Lung microvascular endothelial cell (primary cell): ENCODE measurements at places on chromosomes 11 and 22. TPM values are rescaled to one million over a fixed set of nuclear protein-coding genes. Genes with fewer than 3 reads are reported as not detected.

Gene SPTBN2
- total RNA-seq = 17.9 and 20.0 TPM in 2 replicates

Gene GRAMD1B
- total RNA-seq = 2.6 and 6.3 TPM in 2 replicates

Gene SLC17A6
- not detected in 2 replicates for total RNA-seq

Gene METTL15
- total RNA-seq = 6.9 and 7.6 TPM in 2 replicates

Gene VPS11
- total RNA-seq = 17.0 and 23.4 TPM in 2 replicates

Gene MFNG
- total RNA-seq = 89.8 and 137 TPM in 2 replicates

Gene SHANK3
- 7.6 and 11.5 TPM in 2 replicates for total RNA-seq

Gene PRMT3
- 8.5 TPM in 2 replicates for total RNA-seq

Gene TTC36
- 0.44 and 1.6 TPM in 2 replicates for total RNA-seq

Gene ACTN3
- under 0.01 TPM in 1 of 2 replicates, not detected in the other for total RNA-seq

Gene TPH1
- total RNA-seq = under 0.01 TPM in 1 of 2 replicates, not detected in the other

Gene LMO2
- total RNA-seq = 57.8 and 78.4 TPM in 2 replicates

- peak; percentile 46 for DNase-seq
These were observed 57.5 kb downstream of the RPUSD4 start for GRCh38 chr11:126153972-126154371.

GRCh38 chr11:33388793-33389525, 131.8 kb downstream of the HIPK3 start:
- no peak for DNase-seq

DNA sequence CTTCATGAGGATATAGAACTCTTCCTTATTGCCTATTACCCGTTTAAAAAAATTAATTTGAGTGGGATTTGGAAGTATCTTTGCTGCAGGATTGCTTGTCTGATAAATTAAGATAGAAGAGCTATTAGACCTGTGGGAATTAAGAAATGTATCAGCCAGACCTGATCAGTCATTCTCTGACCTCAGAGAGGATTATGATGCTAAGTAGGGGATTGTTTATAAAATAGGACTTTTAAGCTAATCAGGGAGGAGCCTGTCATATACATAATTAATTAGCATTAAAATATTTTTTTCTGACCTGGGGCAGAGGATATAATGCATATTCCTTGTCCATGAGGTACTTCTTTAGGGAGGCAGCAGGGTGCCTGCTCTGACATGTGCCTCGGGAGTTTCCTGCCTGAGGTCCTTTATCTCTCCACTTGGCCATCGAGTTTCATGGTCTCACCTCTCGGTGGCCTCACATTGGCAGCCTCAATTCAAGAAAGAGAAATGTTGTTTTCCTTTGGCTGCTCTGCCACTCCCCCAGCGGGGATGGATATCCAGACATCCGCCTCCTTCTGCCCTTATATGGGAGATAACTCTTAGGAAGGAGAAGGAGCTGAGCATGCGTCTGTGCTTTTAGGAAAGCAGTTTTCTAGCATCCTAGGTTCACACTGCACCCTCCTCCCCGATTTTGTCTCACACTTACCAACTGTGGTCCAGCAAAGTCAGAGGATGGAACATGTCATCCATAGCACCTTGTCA, 41.1 kb downstream of the DIXDC1 start:
- DNase-seq = peak; percentile 79

- DNase-seq = no peak
These were observed 1421.9 kb downstream of the BRD1 start for GRCh38 chr22:48405741-48406140.

- DNase-seq = peak; percentile 64
These were observed 20.7 kb downstream of the ELF5 start for GRCh38 chr11:34492806-34493414.

- no peak for DNase-seq
These were observed 3.9 kb upstream of the GCAT start for GRCh38 chr22:37803639-37804351.

GRCh38 chr11:13920756-13921155, 41.8 kb upstream of the SPON1 start:
- no peak for DNase-seq

GRCh38 chr11:10044618-10045017, 249.4 kb downstream of the SBF2 start:
- DNase-seq = peak; percentile 5

DNA sequence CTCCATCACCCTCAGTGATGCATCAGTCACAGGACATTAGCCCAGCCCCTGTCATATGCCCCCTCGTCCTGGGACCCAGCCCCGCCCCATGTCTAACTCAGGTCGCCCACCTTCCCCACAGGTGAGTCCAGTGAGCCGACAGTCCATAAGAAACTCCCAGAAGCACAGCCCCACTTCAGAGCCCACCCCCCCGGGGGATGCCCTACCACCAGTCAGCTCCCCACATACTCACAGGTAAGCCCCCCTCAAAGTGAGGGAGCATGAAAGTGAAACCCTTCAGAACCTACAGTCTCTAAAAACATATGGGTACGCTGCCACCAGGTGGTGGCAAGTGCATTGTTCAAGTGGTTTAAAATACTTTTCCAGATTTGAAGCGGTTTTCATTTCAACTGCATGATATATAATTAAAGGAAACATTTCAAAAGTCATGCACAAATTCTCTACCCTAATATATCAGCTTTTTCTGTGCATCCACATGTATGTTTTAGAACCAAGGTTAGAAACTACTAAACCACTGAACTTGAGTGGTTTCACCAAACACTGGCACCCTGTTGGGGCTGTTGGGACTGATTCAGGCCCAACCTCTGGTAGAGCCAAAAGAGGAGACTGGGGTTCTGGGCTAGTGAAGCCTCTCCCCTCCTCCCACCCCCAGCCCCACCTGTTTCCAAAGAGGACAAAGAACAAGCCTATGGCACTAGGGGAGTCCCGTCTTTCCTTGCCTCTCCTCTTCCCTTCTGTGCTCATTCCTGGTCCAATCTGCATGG, 17.3 kb downstream of the EPS8L2 start:
- peak; percentile 78 for DNase-seq

DNA sequence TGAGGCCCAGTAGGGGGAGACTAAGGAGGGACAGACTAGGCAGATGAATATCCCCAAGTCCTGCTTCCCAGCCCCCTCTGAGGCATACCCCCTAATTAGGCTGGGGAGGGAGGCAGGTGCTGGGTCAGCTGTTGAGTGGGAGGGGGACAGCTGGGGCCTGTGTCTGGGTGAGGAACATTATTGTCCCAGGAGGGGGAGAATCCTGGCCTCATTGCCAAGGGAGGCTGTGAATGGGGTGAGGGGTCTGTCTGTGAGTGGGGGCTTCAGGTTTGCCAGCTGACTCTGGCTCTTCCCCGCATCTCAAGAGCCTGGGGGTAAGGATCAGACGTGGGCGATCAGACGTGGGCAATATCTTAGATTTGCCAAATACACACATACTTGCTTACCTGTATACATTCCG, 2.1 kb downstream of the INPPL1 start:
- no peak for DNase-seq

- no peak for DNase-seq
These were observed 24.5 kb downstream of the RPUSD4 start for GRCh38 chr11:126186708-126187529.

DNA sequence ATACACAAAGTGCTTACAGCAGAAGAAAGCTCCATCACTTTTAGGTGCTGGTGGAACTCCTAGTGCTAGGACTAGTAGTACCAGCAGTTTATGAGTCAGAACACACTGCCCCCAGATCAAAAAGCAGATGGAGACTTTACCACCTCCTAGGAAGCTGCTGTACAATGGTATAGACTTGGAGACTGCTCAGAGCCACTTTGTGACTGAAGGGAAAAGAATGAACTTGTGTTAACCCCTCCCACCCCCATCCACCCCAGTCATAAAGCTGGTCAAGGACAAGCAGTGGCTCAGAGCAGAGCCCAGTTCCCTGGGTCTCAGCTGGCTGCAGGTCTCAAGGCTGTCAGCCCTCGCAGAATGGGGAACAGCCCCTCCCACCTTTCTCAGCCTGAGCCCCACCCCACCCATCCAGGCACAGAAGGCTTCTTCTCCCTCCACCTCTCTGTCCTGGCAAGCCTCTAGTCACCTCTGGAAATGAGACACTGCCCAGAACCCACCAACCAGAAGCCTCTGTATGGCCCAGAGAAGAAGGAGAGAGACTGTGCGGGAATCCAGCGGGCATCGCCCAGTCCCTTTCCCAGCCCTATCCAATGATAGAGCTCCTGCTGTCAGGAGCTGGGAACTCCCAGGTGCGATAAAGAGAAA, 23.8 kb downstream of the PACSIN2 start:
- DNase-seq = peak; percentile 72

DNA sequence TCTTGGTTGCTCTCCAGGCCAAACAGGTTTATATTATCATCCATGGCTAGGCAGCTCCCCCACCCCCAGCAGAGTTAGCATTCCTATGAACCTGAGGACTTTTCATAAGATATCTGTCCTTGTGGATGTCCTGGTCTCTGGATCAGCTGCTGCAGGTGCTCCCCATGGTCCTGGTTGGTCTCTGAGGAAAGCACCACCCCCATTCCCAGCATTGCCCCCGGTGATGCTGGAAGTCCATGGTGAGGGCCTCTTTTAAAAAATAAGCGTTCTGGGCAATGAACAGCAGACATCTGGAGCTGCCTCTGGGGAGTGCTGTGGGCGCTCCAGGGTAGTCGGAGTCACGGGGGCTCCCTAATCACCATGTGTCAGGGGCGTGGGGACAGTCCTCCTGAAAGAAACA, 26.6 kb downstream of the DKK3 start:
- DNase-seq = no peak

- DNase-seq = no peak
These were observed 23.8 kb downstream of the DRD4 start for GRCh38 chr11:660681-661444.

DNA sequence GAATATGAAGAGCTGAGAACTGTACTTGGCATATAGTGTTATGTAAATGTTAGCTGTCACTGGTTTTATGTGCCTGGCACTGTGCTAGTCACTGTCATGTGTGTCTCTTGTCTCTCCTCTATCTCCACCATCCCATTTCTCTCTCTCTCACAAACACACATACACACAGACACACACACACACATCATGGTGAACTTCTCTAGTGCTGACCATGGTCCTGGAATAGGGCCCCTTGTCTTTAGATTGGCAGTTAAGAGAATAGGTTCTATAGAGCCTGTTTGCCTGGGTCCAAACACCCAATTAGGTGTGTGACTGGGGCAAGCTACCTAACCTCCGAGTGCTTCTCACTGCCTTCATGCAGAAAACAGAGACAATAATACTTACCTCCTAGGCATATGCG, 109.7 kb upstream of the NARS2 start:
- DNase-seq = peak; percentile 6

DNA sequence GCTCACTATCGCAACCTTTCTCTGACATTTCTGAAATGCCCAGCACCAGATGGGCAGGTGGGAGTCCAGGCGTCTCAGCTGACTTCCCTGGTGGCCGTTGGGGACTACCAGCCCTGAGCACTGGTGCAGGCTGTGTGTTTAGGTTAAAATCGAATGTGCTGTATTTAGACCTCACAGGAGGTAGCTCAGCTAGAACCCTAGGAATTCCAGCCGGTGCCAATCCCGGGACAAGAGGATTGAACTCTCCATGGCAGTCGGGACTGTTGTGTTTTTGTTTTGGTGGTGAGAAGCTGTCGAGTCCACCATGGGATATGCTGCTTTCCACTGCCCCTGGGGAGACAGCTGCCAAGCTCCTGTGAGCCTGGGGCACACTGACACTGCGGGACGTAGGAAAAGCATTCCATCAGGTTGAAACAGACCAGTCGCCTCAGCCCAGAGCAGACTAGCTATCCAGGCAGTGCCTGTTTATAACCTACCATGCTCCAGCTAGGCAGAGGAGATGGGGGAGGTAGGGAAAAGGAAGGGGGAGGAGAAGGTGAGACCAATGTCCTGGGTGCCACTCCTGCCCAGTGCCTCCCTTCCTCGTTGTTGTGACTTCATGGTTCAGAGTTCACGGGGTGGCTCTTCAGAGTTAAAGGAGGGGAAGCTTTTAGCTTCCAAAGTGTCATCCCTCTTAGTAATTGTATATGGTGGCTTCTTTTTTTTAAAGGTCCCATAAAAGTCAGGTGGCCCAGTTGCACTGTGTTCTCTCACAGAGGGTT, 53.0 kb downstream of the MICAL2 start:
- DNase-seq = peak; percentile 90

- DNase-seq = no peak
These were observed 1644.4 kb downstream of the FAM181B start for GRCh38 chr11:81089242-81089641.

DNA sequence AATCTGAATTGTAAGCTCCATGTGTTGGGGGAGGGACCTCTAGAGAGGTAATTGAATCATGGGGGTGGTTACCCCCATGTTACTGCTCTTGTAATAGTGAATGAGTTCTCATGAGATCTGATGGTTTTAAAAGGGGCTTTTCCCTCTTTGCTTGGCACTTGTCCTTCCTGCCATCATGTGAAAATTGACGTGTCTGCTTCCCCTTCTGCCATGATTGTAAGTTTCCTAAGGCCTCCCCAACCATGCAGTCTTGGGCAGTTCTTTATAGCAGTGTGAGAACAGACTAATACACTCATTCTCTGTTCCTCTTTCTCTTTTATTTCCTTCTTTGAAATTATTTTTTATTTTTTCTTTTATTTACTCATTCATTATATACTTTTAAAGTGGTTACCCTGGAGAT, 239.4 kb downstream of the CSNK2A3 start:
- no peak for DNase-seq

- no peak for DNase-seq
These were observed 400.2 kb downstream of the MN1 start for GRCh38 chr22:27401321-27401720.

GRCh38 chr11:2325123-2325522, 23.3 kb downstream of the TSPAN32 start:
- DNase-seq = no peak

DNA sequence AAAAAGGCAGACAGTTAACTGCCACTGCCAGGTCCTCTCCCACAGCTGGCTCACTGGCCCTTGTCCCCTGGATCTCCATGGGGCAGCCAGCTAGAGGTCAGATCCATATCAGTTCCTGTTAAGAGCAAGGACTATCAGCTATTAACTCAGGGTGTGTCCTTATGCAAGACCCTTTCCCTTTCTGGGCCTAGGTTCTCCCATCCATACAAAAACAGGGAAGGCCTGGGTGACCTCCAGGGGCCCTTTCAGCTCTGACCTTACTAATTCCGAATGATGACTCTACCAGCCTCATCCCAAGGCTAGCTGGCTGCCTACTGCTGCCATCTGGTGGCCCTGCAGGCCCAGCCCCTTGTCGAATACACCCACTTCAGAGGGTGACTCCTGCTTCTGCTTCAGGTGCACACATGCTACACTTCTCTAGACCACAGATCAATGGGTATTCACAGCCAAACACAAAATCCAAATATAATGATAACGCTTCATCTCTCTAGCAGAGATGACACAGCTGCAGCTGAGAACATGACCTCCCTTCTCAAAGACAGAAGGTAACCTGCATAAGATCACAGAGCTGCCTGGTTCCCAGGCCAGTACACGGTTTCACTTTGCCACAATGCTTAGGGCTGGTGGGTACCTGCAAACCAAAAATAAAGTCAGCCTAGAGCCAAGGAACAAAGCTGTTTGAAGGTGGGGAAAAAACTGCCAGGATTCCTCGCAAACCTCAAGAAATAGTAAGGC, 34.1 kb downstream of the SERGEF start:
- DNase-seq = peak; percentile 67

DNA sequence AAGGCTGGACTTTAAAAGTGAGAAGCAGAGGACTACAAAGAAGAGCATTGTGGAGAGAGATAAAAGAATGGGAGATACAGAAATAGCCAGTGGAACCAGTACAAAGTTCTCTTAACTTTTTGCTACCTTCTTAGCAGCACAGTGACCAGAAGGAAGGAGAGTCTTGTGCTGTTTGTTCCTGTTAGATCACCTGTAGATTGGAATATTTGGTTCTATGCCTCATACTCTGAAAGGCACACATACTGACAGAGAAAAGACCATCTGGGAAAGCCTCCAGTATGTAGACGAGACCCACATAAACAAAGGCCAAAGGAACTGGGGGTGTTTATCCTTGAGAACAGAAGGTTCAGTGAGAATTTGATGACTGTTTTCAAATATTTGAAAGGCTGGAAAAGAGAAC, 18.7 kb downstream of the RNF141 start:
- DNase-seq = no peak
